Epithelial cell of alveolus of lung (primary cell): ENCODE measurements at places on chromosomes 2 and 18. TPM values are rescaled to one million over a fixed set of nuclear protein-coding genes. Genes with fewer than 3 reads are reported as not detected.

DOCK10 gene
- 5.3 and 11.4 TPM in 2 replicates for total RNA-seq

LRP2 gene
- not detected in 2 replicates for total RNA-seq

NLRC4 gene
- not detected in 2 replicates for total RNA-seq

SOX11 gene
- total RNA-seq = 9.6 and 21.8 TPM in 2 replicates

TTC39C gene
- total RNA-seq = 15.6 and 28.9 TPM in 2 replicates

SP100 gene
- total RNA-seq = 48.7 and 70.9 TPM in 2 replicates

PSMA8 gene
- not detected in 2 replicates for total RNA-seq

SERPINB3 gene
- total RNA-seq = under 0.01 TPM in 1 of 2 replicates, not detected in the other
